ENCODE measurements at places on chromosomes 16 and 17.

GRCh38 chr17:61289408-61290385 is 109.9 kb upstream of the TBX2 start:
- no peak for DNase-seq

GRCh38 chr16:87407511-87408112 is 15.5 kb downstream of the MAP1LC3B start:
- DNase-seq = peak; percentile 69

DNA sequence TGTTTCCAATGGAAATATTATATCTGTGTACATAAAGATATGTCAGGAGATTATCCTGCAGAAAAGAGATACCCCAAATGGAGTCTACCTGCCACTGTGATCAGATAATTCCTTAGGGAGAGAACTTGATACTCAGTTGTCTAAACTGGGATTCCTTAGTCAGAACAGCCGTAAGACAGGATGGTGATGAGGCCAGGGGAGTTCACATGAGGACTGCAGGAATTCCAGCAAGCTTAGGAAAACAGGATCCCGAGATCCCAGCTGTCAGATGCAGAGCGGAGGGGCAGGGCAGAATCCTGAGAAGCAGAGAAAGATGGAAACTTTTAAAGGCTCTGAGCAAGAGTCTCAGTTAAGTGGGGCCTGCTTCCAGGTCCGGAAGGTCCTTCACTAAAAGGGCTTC is 4.7 kb downstream of the KRABD2 start:
- no peak for DNase-seq

DNA sequence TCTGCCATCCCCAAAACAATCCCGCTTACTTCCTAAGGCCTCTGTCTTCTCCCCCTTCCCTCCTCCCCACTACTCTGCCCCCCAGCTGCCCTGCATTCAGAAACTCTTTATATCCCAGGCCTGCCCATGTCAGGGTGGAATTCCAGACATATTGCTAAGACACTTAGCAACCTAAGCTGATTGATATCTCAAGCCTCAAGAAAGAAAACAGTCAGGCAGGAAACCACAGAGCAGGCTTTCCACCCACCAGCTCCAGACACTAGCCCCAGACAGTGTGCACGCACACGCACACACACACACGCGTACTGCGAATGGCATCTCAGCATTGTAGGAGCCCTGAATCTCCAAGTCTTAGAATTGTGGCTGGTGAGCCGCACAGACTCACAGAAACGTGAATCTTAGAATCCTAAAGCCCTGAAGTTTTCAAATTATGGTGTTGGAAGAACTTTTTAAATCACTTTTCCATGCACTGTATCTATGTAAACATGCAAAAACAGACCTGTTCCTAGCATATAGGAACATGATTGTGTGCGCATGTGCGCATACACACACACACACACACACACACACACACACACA is 8.8 kb upstream of the LPCAT2 start:
- peak; percentile 46 for DNase-seq

GRCh38 chr17:2343421-2343820 is 6.1 kb downstream of the SGSM2 start:
- peak; percentile 35 for DNase-seq

- peak; percentile 82 for DNase-seq
Observed at GRCh38 chr17:1720856-1721386, 3.6 kb upstream of the WDR81 start.

DNA sequence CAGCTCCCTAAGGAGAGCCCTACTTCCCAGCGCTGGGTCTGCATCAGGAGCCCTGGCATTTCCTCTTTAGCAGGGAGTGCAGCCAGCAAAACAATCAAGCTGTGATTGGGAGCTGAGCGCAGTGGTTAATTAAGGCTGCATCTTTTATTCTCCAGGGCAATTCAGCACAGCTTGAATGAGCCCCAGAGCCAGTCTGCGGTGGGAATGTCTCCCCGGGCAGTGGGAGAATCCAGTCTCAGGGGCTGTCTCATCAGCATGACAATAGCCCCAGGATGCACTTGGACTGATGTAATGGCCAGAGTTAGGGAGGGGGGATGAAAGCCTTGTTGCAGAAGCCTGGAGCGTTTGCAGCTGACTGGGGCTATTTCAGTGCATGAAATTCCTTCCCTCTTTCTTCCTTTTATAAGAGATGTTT is 292.6 kb upstream of the SOX9 start:
- no peak for DNase-seq

DNA sequence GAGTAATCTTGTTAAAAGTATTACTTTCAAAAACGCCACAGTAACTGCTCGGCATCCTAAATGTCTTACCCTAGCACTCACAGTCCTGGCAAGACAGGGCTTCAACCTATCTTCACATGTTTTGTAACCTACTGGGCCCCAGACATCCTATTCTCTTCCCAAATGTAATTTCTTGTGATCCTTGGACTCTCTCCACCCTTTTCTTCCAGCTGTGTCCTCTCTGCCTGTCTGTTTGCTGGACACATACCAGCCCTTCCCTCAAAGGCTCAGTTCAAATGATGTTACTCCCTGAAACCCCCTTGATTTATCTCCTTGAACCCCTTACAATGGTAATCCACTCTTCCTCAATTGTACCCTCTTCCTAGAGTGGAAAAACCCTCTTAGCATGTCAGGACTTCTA is 60.1 kb upstream of the CNEP1R1 start:
- DNase-seq = no peak

DNA sequence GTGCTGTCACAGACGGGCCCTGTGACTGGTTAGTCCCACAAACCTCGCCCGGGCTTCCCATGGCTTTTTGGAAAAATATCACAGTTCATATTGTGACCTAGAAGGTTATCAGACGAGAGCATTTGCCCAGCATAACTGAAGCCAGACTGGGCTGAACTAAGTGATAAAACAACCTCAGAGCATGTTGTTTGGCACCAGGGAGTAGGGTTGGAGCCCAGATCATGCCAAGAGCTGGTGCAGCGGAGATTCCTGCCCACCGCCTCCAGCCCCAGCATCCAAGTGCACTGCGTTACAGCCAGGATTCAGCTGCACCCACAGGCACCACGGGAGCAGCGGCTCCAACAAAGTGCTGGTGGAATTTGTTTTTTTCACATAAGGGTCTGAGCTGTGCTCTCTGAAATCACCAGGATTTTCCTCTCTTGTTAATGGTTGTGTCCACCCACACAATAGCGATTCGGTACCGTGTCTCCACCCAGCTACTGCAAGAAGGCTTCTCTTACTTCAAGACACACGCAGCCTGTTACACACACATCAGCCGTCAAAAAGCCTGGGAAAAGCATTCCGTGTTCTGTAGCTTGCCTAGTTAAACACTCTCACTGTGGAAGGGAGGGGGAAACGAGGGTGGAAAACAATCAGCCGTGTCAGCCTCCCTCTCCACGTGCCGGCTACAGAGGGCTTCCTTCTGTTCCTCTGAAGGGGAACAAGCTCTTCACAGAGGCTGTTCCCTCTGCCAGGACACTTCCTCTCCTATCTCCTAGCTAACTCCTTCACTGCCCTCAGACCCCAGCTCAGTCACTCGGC is 273.8 kb downstream of the C16orf95 start:
- DNase-seq = peak; percentile 79

GRCh38 chr16:72844225-72844920 is 203.6 kb downstream of the ZFHX3 start:
- no peak for DNase-seq

DNA sequence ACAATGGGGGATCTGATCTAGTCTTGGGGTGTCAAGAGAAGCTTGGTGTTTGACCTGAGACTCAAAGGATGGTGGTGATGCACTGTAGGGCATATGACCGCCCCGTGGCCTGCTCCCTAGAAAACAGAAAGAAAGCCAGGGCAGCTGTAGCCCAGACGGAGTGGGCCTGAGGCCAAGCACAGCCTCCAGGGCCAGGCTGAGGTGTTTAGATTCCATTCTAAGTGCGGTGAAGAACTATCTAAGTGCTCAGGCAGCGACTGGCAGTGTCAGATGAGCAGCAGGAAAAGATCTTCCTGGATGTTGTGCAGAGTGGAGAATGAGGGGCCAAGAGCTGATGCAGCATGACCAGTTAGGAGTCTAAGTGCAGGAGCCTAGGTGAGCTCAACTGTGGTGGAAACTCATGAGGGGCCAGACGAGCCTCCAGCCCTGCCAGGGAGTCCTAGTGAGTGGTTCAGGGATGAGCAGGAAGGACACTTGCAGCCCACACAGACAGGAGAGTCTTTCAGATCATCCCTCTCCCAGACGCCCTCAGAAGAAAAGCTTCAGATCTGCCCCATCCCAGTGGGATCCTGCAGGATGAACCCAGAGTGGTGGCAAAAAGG is 314.2 kb upstream of the CCL2 start:
- DNase-seq = no peak

DNA sequence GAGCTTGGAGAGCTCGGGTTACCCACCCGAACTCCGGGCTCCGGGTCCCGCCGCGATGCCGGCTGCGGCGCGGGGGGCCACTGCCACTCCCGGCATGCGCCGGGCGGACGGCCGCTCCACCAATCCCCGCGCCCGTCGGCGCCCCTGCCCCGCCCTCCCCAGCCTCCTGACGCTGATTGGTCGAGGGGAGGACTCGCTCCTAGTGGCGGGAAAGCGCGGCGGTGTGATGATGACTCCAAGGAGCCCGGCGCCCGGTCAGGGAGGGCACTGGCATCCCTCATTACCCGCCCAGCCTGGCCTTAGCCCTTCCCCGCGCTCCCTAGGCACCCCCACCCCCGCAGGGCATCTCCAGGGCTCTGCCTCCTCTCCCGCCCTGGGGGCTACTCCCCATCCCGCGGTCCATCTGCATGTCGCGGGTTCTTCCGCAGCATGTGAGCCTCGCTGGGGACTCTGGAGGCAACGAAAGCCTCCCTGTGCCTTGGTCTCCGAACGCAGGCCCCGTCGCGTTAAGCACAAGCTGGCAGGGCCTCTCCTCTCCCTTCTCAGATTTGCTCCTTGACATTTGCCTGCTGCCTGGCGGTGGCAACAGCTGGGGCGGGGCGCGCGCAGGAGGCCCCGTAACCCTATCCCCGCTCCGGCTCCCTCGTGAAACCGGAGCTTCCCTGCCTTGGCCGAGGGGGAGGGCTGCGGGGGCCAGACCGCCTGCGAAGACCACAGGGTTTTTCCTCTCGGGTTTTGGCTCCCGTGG is 1.7 kb downstream of the ATP2A1 start:
- peak; percentile 93 for DNase-seq

DNA sequence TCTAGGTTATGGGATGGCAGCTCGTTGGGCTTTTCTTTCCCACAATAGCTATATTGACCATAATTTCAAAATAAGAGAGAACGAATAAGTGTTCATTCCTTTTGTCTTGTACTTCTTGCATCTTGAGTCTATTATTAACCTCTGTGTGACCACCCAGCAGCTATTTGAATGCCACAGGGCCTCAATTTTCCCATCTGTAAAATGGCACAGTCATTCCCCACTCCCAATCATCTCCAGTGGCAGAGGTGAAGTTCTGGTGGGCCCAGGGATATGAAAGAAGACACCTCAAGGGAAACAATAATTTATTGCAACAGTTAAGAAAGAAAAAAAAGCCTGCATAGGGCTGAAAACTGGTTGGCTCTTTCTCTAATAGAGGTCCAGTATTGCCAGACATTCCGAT is 28.6 kb upstream of the NKD1 start:
- no peak for DNase-seq

DNA sequence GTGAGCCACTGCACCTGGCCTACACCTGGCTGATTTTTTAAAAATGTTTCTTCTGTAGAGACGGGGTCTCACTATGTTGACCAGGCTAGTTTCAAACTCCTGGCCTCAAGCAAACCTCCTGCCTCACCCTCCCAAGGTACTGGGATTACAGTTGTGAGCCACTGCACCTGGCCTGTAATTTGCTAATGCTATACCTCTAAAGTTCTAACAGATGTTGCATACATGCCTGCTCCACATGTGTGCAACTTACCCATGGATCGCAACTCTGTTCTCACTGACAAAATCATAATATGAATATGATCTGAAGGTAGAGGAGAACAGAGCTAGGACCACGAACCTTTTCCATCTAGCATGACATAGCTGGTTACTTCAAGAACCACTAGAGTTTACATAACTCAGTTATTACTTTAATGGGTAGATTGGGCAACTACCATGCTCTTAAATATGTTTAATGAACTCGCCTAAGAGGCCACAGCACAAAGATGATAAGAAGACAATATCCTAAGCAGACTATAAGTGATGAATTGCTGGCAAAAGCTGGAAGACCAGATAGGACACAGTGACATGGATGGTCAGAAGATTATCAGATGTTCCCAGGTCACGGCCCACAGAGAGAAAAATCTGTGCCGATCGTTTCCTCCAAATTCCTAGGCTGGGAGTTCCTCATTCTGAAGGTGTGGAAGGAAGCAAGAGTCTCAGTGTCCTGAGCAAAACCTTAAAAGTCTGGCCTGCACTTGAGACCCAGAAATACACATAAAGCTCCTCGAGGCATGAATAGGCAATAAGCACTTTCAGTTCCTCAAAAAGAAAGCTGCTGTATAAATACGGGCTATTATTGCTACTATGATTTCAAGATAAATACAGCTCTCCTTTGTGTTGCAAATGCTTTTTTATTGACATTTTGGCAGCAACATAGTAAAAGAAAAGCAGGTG is 53.6 kb upstream of the ICAM2 start:
- DNase-seq = no peak

GRCh38 chr17:43906951-43907424 is 348 bp downstream of the MPP2 start:
- peak; percentile 70 for DNase-seq

- peak; percentile 78 for DNase-seq
Observed at GRCh38 chr17:13518261-13519000, 83.3 kb downstream of the HS3ST3A1 start.

GRCh38 chr16:2845116-2845515 is 12.9 kb downstream of the PRSS22 start:
- no peak for DNase-seq

GRCh38 chr17:68950725-68951124 is 4.5 kb downstream of the ABCA8 start:
- DNase-seq = no peak

DNA sequence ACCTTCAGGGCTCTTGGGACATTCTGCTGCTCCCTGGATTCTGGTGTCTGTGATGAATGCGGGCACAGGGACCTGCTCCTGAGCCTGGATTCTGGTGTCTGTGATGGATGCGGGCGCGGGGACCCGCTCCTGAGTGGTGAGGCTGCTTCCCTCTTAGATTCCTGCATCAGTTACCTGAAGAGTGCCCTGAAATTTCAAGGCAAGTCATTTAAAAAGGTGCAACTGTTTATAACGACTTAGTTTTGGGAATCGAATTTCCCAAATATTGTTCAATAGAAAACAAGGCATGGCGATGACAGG is 7.0 kb downstream of the TMEM204 start:
- no peak for DNase-seq
